ENCODE measurements at places on chromosomes 13 and 19.

DNA sequence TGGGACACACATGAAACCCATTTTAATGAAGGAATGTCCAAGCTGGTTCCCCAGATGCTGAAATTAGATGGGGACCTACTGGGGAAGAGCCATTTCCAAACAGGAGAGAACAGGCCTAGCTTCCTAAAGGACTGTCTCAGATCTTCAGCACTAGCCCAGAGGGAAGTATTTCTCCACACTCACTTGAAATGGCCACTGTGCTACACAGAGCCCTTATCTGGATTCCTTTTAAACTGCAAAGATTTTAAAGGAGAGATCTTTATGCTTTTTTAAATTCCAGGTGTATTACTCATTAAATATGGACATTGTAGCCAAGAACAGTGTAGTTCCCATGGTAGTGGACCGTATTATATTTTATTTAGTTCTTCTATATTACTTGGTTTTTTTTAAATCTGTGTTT is 255.3 kb downstream of the SHISA2 start:
- no peak for DNase-seq

- no peak for DNase-seq
Measured at GRCh38 chr19:18204394-18205199, 755 bp upstream of the RAB3A start.

DNA sequence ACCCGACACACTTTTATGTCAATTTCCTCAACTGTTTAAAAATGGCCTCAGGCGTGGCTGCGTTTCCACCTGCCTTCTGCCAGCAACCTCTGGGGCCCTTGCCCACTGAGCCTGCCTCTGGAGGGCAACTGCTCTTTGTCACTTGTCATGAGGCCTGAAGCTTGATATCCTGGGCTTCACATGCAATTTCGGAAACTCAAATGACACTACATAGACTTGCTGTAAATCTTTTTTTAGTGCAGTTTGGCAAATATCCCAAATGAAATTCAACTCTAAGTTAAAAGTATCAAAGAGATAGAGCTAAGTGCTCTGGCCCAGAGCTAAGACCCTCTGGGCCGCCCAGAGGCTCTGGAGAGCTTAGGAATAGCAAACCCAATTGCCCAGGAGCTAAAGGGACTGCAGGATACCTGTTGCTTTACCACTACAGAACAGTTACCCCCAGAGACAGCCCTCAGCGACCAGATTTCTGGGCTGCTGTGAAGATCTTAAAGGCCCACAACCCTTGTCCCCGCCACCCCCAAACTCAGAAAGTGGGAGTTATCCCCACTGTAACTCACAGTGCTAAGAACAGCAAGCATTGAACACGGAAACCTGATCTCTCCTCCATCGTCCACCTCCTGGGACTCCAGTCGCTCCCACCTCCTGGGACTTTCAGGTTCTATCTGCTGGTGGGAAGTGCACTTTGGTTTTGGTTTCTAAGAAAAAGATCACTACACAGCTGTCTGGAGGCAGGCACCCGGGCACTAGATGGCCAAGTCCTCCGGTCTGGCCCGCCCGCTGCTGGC is 19.4 kb downstream of the GJA3 start:
- DNase-seq, result no peak

DNA sequence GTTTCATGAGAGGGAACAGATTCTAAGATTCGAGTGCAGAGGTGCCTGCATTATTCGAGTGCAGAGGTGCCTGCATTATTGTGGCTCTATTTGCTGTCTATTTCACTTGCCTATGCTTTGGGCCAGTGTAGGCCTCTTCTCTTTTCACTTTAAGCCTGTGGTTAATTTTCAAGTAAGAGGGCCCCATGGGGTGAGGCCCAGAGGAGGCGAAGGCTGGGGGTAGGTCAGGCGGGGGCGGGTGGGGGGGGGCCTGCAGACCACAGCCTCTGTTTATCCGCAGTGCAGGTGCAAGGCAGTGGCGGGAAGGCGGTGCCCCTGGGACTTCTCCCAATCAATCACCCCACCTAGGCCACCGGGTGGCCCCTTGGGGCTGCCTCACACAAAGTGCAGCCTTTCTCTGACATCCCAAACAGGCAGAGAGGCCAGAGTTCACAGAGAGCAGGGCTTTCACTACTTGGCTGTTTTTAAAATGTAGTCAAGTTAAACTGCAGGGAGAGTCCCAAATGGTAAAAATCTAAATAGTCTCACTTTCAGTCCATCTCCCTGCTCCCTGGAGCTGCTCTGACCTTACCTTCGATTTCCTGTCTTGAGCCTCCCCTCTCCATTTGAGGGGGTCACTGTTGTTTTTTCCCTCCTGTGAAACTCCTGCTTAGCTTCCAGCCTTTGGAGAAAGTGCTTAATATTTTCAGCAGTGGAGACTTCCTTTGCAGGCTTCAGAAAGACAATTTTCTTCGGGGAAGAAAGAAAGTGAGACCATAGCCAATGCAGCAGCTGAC is 249.0 kb downstream of the DLEU7 start:
- DNase-seq, result peak; percentile 85

DNA sequence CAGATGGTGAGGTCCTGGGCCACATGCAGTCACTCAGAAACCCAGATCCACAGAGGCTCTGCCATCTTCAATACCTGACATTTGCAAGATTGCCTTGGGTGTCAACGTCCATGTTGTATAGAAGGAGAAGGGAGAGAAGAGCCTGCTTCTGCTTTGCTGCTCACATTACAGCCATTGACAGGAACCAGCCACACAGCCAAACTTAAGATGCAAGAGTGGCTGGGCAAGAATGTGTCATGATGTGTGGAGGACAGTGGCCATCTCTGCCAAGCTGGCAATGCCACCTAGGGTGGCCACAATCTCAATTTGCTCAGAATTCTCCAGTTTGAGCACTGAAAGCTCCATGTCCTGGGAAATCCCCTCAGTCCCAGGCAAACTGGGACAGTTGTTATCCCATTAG is 25.9 kb upstream of the SERPINE3 start:
- DNase-seq, result no peak

GRCh38 chr13:22495819-22496218 is 685.0 kb upstream of the SGCG start:
- no peak for DNase-seq

DNA sequence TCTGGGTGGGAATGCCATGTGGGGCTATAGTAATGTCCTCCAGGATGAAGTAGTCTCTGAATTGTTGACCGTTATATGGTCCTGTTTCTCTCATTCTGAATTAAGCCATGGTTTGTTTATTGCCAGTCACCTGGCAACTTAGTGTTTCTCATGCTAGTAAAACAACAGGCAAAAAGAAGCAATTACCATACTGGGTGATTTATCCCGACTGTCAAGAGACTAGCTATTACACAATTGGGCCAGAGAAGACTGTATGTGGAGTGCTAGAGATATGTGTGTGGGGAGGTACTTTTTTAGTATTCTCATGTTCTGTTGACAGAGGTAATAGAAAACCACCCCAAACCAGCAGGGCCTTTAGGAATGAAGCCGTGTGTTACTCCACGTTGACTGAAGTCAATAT is 258.2 kb downstream of the TDRD3 start:
- no peak for DNase-seq

- DNase-seq, result no peak
Measured at GRCh38 chr13:44422755-44423643, 49.4 kb downstream of the SERP2 start.

DNA sequence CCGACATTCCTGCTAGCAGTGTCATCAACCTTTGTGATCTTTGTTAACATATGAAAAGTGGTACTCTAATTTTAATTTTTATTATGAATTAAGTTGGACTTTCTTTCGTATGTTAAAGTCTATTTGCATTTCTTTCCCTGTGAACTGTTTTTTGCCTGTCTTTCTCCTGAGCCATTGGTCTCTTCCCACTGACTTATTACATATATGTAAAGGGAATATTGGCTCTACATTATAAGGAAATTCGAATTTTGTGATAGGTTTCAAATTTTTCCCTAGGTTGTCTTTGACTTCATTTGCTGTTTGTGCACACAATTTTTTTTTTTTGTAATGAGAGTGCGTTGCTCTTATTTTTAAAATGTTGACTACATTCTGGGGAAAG is 442 bp upstream of the CDC16 start:
- DNase-seq, result no peak

- DNase-seq, result peak; percentile 82
Measured at GRCh38 chr19:46915386-46915785, 54.6 kb downstream of the ARHGAP35 start.

GRCh38 chr19:38115271-38115802 is 108.7 kb downstream of the DPF1 start:
- peak; percentile 48 for DNase-seq

DNA sequence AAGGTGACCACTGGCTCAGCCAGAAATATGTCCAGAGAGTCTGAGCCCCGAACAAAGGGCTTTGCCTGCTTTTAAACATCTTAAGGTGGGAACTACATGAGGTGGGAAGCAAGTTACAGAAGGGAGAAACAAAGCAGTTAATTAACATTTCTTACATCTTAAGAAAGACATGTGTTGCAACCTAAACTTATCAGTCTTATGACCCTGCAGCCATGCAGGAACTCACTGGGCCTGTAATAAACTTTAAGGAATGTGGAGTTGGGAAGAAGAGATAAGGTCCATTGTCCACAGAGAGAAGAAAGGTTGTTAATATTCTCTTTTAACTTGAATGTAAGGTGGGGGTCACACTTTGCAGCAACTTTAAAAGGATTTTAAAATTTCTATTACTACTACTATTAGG is 46.8 kb upstream of the CYP2A7 start:
- DNase-seq, result no peak

DNA sequence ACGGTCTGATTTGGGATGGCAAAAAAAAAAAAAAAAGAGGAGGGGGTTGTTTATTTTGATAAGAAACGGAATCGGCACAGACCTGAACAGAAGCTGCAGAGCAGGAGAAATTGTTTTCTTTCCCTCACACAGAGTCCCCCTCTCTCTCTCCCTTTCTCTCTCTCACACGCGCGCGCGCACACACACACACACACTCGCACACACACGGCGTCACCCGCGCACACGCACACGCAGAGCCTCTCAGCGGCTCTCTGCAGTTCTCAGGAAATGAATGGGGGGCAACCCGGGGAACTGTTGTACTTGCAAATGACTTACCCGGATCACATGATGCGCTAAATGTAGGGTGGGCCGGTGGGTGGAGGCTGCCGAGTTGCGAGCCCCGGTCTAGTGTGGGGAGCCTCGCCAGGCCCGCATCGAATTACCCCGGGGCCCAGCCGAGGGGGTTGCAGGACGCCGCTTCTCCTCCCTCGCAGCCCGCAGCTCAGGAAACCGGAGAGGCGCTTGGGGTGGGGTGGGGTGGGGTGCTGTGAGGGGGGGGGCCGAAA is 475 bp downstream of the KLF12 start:
- DNase-seq, result peak; percentile 30

DNA sequence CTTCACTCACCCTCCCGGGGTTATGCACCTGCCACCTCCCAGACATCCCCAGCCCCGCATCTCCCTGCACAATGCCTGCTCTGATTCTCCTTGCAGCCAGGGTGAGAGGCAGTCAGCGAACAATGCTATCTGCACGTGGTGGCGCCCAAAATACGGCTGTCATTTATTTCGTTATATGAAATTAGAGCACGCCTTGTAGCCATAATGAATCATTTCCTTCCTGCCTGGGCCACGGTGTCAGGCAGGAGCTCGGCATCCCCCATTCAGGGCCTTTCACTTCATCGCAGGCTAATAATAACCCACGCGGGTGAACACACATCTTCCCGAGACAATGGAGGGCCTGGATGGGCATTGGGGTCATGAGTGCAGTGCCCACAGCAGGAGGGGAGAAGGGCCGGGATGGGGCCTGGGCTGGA is 143.8 kb upstream of the ZNF507 start:
- peak; percentile 54 for DNase-seq

- DNase-seq, result no peak
Measured at GRCh38 chr13:60494296-60494695, 97.3 kb downstream of the TDRD3 start.

- DNase-seq, result peak; percentile 20
Measured at GRCh38 chr19:3944018-3944721, 11.3 kb downstream of the NMRK2 start.

GRCh38 chr19:54696117-54696548 is 28.1 kb upstream of the KIR3DL3 start:
- peak; percentile 29 for DNase-seq

DNA sequence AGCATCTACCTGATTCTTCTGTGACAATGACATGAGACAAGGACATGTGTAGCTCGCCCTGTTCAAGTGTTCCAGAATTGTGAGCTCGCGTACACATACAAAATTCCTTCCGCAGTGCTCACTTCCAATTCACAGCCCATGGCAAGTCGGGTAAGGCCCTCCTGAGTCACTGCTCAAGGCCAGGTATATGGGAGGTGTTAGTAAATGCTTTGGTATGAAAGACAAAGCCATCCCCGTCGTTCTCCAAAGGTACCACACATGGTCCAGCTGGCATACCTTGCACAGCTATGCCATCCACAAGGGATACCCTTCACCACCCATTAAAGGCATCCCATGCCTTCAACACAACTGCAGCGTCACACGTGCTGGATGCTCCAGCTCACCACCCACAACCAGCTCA is 4.4 kb upstream of the ELL start:
- DNase-seq, result no peak

GRCh38 chr19:18637673-18638630 is 1.1 kb downstream of the KLHL26 start:
- DNase-seq, result peak; percentile 32

DNA sequence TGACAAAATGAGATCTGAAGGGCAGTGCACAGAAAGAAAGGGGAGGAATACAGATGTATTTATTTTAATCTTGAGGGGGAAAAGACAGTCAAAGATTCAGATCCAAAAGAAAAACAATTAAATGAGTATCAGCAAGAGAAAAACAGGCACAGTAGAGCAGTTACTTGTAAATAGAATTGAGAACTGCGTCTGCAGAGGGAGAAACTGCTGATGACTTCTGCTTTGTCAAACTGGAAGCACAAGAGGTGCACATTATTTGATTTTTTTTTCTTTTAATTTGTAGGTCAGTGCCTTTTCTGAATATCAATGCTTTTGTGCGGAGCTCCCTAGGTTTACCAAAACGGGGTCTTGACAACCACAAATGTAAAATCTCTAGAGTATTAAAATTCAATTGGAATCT is 37.3 kb downstream of the EFNB2 start:
- peak; percentile 56 for DNase-seq

GRCh38 chr13:99577934-99578917 is 77.0 kb downstream of the TM9SF2 start:
- peak; percentile 24 for DNase-seq

GRCh38 chr19:8460516-8461298 is 15.9 kb downstream of the HNRNPM start:
- no peak for DNase-seq

DNA sequence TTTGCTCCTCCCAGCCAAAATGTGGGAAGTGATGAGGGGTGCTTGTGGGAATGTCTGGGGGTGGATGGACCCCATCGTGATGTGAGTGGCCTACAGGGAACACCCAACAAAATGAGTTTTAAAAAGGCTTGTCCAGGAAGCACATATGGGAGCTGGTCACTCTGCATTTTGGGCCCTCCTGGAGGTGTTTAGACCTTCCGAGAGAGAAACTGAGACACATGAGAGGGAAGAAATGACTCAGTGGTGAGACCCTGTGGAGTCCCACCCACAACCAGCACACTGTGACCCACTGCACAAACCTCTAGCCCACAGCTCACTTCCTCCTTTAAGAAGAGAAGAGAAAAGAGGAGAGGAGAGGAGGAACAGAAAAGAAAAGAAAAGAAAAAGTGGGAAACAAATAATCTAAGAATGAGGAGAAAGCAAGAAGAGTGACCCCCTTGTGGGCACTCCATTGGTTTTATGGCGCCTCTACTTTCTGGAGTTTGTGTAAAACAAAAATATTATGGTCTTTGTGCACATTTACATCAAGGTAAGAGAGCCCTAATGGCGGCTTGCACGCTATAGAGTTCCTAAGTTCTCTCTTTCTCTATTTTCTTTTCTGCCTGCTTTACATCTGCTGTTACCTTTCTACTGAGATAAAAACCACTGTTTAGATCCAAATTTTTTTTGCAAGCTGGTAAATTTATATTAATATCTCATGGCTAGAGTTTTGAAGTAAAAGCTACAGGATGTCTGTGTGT is 13.3 kb upstream of the LILRB1 start:
- DNase-seq, result no peak

All from NB4 (cell line).